A673 (cell line): ENCODE measurements at places on chromosomes 5 and 9. TPM values are rescaled to one million over a fixed set of nuclear protein-coding genes. Genes with fewer than 3 reads are reported as not detected.

GRCh38 chr9:81848472-81848871 is 79.8 kb upstream of the SPATA31D4 start:
- no peaks in the 10 kb centered on the region for H3K4me1 ChIP-seq
- H3K27ac ChIP-seq, result no peak overlapping the region
- DNase-seq, result no peak
- no peaks in the 10 kb centered on the region for H3K36me3 ChIP-seq

DNA sequence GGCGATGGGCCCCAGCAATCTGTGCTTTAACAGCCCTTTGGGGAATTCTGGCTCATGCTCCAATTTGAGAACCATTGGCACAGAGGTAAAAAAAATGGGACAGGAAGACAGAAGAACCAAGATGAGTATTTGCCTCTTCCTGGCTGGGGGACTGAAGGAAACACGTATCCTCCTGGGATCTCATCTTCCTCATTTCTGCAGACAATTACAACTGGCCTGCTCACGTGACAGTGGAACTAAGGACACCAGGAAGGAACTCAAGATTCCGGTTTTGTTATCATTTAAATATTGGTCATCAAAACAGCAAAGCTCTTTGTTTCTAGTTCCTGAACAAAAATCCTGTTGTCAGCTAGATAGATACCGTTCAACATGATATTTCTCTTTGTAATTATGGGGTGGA is 216.0 kb upstream of the DAP start:
- no peak overlapping the region for H3K4me3 ChIP-seq
- H3K4me1 ChIP-seq, result no peaks in the 10 kb centered on the region
- H3K36me3 ChIP-seq, result no peaks in the 10 kb centered on the region
- no peak for DNase-seq

The STPG3 gene
- 0.35 TPM in 1 of 2 replicates, not detected in the other for total RNA-seq

DNA sequence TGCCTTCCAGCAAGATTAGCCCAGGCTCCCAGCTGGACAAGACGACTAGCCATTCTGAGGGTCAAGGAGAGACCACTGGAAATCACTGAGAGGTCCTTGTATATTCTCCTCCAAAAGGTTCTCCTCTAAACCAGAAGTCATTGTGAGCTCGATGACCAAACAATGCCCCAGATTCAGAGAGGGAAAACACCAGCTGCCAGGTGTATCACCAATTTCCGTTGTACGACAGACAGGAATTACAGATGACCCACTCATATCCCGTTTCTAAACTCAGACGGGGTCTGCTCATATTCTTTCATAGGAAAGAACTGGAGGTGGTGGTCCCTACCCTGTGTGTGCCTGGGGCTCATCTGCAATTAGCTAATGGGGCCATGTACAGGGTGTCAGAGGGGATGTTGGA is 14.2 kb downstream of the FAXDC2 start:
- peaks cover 3% of the 10 kb centered on the region for H3K36me3 ChIP-seq
- H3K4me1 ChIP-seq, result peaks cover 10% of the 10 kb centered on the region
- H3K4me3 ChIP-seq, result no peak overlapping the region
- no peaks in the 10 kb centered on the region for H3K27me3 ChIP-seq
- no peak for DNase-seq
- no peak overlapping the region for H3K27ac ChIP-seq

The PCDHB8 gene
- 7.7 and 8.5 TPM in 2 replicates for total RNA-seq

The SOHLH1 gene
- not detected in 2 replicates for total RNA-seq

DNA sequence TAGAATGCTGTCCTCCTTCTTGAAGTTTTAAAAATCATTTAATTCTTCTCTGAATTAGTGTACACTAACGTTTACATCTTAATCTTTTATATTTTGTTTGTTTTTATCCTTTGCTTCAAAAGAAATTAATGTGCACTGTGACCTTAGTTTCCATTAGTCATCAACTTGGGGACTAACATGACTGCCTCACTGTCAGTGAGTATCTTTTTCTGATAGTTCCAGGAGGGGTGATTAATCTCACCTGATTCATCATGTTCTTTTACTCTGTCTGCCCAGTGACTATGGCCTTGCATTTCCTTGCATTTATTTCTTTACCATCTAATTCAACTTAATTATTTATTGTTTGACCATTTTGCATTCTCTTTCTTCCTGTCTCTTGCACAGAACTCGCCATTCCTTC is 33.4 kb upstream of the NR3C1 start:
- no peaks in the 10 kb centered on the region for H3K36me3 ChIP-seq
- no peaks in the 10 kb centered on the region for H3K27me3 ChIP-seq
- H3K27ac ChIP-seq, result no peak overlapping the region
- DNase-seq, result no peak
- H3K4me1 ChIP-seq, result peaks cover 14% of the 10 kb centered on the region

- no peak for DNase-seq
- H3K4me3 ChIP-seq, result no peak overlapping the region
- H3K36me3 ChIP-seq, result no peaks in the 10 kb centered on the region
- peaks cover 16% of the 10 kb centered on the region for H3K27me3 ChIP-seq
- H3K27ac ChIP-seq, result no peak overlapping the region
- no peaks in the 10 kb centered on the region for H3K4me1 ChIP-seq
Measured at GRCh38 chr5:147303976-147304375, 69.2 kb downstream of the STK32A start.

The HAPLN1 gene
- 0.32 and 1.2 TPM in 2 replicates for total RNA-seq

The PROP1 gene
- not detected in 2 replicates for total RNA-seq

GRCh38 chr9:115340314-115340713 is 222.4 kb upstream of the TNC start:
- no peak for DNase-seq
- no peak overlapping the region for H3K4me3 ChIP-seq

- H3K4me3 ChIP-seq, result no peak overlapping the region
- no peaks in the 10 kb centered on the region for H3K27me3 ChIP-seq
- no peak overlapping the region for H3K27ac ChIP-seq
- no peaks in the 10 kb centered on the region for H3K4me1 ChIP-seq
- DNase-seq, result no peak
Measured at GRCh38 chr9:124272979-124273378, 15.2 kb downstream of the NEK6 start.

The PAX5 gene
- 3.3 and 5.5 TPM in 2 replicates for total RNA-seq

The PITX1 gene
- 1.8 and 2.0 TPM in 2 replicates for total RNA-seq

DNA sequence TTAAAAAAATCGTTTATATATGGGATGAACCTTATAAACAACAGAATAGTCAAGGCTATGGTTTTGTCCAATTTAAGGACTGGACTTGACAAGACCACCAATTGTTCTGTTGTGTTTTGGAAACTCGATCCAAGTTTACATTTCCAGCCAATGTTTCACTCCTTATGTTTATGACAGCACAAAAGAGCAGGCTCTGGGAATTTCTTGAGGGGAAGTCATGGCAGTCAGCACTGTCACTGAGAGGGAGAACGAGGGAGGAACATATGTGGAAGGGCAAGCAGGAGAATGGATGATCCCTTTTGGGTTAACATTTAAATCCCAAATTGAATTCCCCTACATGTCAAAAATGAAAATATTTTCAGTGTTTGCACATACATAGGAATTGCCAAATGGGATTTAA is 292.5 kb downstream of the MARCHF11 start:
- no peak overlapping the region for H3K4me3 ChIP-seq
- no peak overlapping the region for H3K27ac ChIP-seq
- no peaks in the 10 kb centered on the region for H3K4me1 ChIP-seq
- no peaks in the 10 kb centered on the region for H3K27me3 ChIP-seq
- DNase-seq, result no peak

The FOXD4L5 gene
- total RNA-seq, result 0.13 and 0.20 TPM in 2 replicates
